NCI-H2171 treated with DMSO at 0.1 percent for 48 hours (cell line): ENCODE measurements at places on chromosomes 6 and 20.

GRCh38 chr6:35213824-35214756, at the start of gene SCUBE3:
Gene SCUBE3, plus strand, starts transcription at chr6:35213956. Its CDS starts 463 bp downstream, at chr6:35214419.
- DNase-seq, result peak; percentile 54

DNA sequence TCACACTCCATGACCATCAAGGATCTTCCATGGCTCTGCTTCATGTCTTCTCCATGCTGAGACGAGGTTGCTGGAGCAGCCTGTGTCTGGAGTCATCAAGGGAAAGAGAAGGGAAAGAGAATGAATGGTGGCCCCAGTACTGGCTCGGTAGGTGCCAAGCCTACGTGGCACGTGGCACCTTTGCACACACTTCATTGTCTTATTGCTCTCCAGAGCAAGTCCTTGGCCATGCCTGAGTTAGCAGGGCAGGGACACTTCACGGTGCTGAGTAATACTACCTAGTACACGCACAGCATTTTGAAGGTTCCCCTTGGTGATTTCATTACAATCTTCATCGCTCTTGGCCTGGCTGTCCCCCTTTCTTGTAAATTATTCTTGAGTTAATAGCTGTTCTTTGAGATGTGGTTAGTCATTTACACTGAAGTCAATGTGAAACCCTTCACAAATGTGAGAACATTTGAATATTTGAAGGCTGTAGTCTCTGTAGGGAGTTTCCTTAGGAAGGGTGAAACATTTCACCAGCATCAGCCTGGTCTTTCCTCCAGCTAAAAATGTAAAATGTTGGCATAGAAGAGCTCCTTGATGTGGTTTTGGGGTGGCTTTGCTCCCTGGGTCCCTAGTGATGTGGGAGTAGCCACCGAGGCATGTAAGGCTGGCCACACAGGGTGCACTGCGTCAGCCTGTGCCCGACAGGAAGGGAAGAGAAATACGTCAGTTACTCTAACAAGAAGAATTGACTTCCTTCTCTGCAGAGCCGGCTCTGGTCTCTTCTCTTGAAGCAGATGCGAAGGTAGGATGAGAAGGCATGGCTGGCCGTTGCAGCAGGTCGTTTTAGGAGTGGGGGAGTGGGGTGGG, at the start of gene SYTL3:
Gene SYTL3 (plus strand): TSS at position 766 of the 855 bp plus-strand sequence. CDS start 13,215 bp downstream, outside the sequence.
- DNase-seq, result no peak

- DNase-seq, result no peak
Observed at GRCh38 chr6:104486035-104486434, 373.7 kb downstream of the HACE1 start.

DNA sequence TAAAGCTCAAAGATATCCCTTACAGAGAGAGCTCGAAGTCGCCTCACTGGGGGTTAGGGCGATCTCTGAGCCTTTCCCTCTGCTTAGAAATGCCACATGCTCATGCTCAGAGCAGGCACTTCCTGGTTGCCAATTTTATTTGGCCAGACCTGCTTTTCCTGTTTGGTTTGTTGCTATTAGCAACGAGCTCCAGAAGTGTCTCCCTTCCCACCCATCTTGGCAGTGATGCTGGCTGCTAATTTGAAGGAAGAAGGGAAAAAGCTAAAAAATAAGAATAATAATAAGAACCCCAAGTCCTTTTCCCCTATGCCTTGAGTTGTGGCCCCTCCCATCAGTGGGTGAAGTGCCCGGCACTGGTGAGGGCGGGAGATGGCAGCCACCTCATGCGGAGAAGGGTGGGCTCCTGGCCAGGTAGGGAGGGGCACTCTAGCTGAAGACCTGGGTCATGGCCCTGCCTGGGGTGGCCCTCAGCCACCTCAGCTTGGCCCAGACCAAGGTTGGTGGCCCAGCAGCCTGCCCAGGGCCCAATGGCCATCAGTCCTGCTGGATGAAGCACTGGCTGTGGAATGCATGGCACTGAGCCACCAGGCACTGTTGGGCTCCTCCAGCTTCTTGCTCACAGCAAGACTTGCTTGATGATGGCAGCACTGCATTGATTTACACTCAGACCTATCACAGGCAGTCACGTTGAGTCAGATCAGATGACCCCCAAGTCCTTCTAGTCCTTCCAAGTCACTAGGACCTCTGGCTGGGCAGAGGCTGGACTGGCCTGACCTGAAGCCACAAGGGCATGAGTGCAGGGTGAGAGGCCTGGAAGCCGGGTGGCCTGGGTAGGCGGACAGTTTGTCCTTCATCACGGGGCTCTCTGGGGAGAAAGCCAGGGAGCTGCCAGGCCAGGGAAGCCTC, 79.0 kb downstream of the SYNJ2 start:
- DNase-seq, result no peak

- no peak for DNase-seq
Observed at GRCh38 chr6:157994125-157994795, 12.6 kb downstream of the SYNJ2 start.
